Activated T-cell treated with anti-CD3 and anti-CD28 coated beads for 24 hours (primary cell): ENCODE measurements at places on chromosomes 2 and 18.

DNA sequence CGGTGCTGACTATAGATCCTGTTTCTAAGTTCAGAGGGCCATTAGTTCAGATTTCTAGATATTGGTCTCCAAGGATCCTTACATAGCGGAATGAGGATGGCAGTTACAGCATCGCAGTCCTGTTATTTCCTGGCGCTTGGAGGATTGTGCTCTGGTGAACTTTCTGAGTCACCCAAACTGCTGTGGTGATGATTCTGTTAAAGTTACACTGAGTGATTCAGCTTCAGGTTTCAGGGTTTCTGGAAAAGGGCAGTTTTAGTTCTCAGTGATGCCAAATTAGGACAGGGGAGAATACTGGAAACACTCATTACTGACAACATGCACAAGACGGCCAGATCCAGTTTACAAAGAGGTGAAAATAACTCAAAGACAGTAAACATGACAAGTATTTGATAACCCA, 52.1 kb upstream of the ANKRD62 start:
- no peak for DNase-seq

- no peak for DNase-seq
Measured at GRCh38 chr18:34809451-34810072, 99.5 kb downstream of the DTNA start.

DNA sequence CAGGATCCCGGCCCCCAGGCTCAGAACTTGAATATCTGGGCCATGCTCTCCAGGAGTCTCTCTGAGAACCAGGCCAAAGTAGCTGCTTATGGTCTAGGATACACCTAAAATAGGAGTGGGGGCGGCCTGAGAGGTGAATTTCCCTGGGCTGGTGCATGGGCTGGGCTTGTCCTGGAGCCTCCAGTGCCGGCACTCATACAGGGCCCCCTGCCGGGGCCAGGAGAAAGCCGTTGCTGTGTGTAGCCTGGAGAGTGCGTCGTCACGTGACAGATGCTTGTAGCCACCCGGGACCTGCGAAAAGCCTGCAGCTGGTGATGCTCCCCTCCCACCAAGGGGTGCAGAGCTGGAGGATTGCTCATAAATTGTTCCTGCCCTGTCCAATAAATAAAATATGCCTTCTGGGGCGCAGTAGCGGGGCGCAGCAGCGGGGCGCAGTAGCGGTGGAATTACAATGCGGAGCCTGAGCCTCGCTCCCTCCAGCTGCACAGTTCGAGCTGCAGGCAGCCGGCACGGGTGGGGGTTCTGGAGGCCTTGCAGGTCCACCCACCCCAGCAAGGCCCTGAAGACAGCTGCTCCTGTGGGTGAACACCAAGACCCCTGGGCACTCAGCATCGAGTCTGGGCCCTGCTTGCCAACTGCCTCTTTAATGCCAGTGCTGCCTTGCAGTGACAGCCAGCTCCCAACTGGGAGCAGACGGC, 289.9 kb downstream of the NDUFA10 start:
- DNase-seq: no peak

DNA sequence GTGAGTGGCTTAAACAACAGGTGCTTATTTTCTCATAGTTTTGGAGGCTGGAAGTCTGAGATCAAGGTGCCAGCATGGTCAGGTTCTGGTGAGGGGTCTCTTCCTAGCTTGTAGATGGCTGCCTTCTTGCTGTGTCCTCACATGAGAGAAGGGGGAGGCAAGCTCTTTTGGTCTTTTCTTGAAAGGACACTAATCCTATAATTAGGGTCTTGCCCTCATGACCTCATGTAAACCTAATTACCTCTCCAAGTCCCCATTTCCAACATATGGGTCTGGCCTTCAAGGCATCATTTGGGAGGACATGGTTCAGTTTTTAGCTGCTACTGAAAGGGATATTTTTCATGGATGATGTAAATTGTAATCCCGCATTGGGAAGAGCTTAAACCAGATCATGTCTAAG, 18.0 kb downstream of the RBM44 start:
- DNase-seq: no peak

GRCh38 chr2:191265311-191266170, 20.3 kb downstream of the MYO1B start:
- no peak for DNase-seq

- no peak for DNase-seq
Measured at GRCh38 chr2:213288913-213289700, 4.8 kb downstream of the SPAG16 start.

- no peak for DNase-seq
Measured at GRCh38 chr2:97969081-97970067, 26.4 kb downstream of the TMEM131 start.

DNA sequence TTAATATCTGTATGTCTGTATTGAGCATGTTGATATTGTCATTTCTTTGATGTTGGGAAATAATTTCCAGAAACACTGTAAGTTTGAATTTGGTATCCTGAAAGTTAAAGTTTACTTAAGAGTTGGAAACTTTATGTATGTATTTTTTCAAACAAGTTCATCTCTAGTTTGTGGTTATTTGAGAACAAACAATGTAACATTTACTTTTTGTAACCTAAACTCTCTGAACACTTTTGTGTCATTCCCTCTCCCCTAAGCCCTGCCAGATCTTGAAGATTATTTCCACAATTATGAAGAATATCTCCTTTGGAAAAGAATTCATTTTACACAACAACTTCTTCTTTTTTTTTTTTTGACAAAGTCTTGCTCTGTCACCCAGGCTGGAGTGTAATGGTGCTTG, 24.9 kb downstream of the TDRD15 start:
- DNase-seq: no peak

- DNase-seq: no peak
Measured at GRCh38 chr18:76491473-76491775, 3.6 kb downstream of the ZNF516 start.

- DNase-seq: peak; percentile 58
Measured at GRCh38 chr2:30235008-30235655, 3.8 kb downstream of the LBH start.

GRCh38 chr2:20666005-20666303, 990 bp upstream of the GDF7 start:
- no peak for DNase-seq

- no peak for DNase-seq
Measured at GRCh38 chr2:86661333-86661732, 37.7 kb upstream of the RNF103 start.

- no peak for DNase-seq
Measured at GRCh38 chr18:29855637-29856036, 1186.9 kb downstream of the DSC3 start.

GRCh38 chr2:19369341-19369955, 11.0 kb upstream of the OSR1 start:
- no peak for DNase-seq

- DNase-seq: no peak
Measured at GRCh38 chr2:40227210-40227609, 224.7 kb downstream of the SLC8A1 start.

DNA sequence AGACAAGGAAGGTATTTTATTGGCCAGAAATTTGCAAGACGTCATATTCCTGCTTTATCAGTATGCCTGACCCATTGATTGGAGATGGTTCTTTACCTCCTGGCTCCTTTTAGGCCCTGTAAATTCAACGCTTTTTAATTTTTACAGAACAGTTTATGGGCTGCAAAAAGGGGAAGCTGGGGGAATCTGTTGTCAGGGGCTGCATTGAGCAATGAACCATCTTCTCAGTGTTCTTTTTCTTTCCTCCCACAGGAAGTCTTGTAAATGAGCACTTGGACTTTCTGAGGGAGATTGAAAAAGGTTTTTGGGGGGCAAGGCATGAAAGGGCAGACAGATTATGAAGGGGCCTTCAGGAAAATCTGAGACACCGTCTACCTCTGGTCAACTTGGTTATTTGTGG, 503.6 kb upstream of the TNP1 start:
- no peak for DNase-seq

DNA sequence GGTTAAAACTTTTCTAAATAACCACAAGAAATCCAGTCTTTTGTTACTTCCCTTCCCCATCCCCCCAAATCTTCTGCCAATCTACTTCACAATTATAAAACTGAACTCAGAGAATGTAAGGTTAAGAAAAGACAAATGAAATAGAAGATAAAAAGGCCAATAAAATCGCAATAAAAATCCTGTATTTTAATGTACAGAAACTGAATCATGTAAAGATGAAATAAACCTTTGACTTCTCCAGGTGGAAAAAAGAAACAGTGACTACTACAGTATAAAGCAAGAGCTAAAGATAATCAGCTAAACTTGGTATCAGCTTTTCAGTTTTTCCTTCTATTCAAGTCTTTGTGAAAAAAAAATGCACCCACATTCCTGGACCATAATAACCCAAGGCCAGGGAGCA, 1.7 kb downstream of the SYT4 start:
- DNase-seq: no peak
